Esophagus mucosa (tissue), 1 donor: ENCODE measurements at places on chromosomes 7 and 10. TPM values are rescaled to one million over a fixed set of nuclear protein-coding genes. Genes with fewer than 3 reads are reported as not detected.

The ANKRD7 gene
- not detected for total RNA-seq

The ZNF783 gene
- total RNA-seq: 5.8 TPM

The IFIT2 gene
- total RNA-seq: 1.5 TPM

GRCh38 chr10:55474258-55474657 is 673.2 kb upstream of the PCDH15 start:
- no peak for ATAC-seq

- no peak for ATAC-seq
These were observed 35.4 kb downstream of the PSAP start for GRCh38 chr10:71815515-71816130.

GRCh38 chr7:149330914-149331567 is 69.0 kb downstream of the ZNF783 start:
- no peak for ATAC-seq
